Hindlimb muscle (tissue), 1 donor: ENCODE measurements at places on chromosomes 3 and 15.

- no peak for DNase-seq
Observed at GRCh38 chr3:142269767-142270166, 44.4 kb upstream of the GK5 start.

- no peak for DNase-seq
Observed at GRCh38 chr15:29403772-29404171, 134.2 kb upstream of the NSMCE3 start.

DNA sequence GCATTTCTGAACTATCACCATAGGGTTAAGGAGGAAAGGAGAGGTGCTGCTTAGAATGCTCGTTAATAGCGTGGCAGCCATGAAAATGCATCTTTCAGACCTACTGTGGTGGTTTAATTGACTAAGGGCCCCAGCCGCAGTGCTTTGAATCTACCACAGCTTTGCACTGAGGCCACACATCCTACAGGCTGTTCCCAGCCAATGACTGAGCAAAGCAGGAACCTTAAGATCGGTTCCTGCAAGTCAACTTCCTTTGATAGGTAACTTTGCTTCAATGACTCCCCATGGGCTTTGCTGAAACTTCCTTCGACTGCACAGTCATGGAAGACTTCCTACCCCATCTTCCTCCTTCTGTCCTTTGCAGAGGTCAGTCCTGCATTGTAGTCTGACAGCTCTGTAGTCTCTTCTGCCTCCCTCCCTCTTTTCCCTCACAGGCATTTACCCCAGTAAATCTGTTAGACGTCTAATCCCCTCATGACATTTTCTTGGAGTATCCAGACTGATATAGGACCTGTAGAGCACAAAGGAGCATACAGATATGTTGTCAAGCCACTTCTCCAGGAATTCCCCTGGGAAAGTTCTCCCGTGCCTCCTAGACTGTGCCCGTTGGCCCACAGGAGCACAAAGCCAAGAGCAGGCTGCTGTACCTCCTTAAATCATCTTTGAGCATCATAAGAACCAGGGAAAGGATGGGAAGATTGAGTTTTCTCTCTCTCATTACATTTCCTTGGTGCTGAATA lies 2.6 kb upstream of the BCL2A1 start:
- no peak for DNase-seq

DNA sequence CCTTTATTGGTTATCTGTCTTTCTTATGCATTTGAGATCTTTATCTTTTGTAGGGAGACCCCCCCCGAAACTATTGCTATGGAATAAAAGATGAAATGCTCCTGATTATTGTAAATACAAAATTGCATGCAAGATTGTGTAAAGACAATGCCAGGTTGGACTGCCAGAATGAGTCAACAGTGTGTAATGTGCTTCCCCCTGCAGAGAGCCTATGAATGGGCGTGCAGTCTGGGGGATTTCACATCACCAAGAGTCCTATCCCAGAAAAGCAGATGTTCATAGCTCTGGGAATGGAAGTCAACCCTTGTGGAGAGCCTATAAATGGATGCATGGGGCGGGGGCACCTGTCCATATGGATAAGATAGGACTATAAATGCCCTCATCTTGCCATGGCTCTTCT lies 584.3 kb downstream of the NSUN3 start:
- no peak for DNase-seq

DNA sequence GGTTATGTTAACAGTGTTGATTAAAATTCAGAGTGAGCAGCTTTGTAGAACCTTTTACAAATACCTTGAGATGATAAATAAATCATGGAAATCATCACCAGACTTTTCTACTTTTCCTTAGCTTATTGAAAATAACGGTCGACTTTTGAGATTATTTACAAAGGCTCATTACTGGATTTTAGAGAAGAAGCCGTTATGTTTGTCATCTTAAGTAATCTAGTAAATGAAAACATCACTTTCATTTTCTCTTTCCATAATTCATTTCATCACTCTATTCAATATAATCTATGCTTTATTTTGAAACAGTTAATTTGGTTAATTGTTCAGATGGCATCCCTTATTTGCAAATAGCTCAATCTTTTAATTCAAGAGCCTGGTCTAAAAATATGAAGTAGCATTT lies 3.6 kb downstream of the PLCL2 start:
- DNase-seq, result no peak

DNA sequence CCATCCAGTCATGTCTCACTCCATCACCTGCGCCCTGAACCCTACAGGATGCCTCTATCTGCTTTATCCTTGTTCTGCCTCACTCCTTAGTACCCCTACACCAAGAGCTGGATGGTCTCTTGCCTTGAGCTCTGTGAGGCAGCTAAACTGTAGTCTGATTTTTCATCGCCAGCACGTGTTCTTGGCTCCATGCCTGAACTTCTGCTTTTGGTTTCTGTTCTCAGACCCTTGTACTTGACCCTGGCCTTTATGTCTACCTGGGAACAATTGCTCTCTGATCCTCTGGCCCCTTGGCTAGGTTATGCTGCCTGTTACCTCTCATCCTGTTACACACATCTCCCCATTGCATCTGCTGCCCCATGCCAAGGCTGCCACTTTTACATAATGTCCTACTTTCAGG lies 318.0 kb upstream of the LMCD1 start:
- DNase-seq, result no peak

GRCh38 chr3:105982207-105982606 lies 113.4 kb upstream of the CBLB start:
- no peak for DNase-seq

DNA sequence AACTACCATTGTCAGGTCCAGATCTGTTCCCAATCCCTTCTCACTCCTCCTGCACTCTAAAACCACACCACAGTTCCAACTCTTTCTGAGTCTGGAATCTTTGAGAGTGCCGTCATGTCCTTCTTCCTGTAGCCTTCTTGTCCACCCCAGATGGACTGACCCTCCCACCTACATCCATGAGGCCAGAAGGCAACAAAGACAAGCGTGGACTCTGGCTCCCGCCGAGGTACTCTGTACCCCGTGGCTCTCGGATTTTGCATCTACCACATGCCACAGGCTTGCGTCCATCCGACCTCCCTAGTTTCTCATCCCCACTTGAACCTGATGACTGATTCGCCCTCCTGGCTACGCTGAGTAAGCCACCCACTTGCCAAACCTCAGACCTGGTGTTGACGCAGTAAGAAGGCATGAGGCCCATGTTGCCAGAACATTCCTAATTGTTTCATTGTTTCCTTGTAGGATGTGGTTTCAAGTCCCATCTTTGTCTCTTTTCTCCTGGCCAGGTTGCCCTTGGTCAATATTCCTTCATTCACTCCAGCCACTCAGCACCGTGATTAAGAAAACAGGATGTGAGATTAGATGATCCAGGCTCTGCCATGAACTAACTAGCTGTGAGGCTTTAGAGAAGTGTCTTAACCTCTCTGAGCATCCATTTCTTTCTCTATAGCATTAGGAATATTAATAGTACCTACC lies 1.1 kb upstream of the ZBTB38 start:
- DNase-seq, result no peak

DNA sequence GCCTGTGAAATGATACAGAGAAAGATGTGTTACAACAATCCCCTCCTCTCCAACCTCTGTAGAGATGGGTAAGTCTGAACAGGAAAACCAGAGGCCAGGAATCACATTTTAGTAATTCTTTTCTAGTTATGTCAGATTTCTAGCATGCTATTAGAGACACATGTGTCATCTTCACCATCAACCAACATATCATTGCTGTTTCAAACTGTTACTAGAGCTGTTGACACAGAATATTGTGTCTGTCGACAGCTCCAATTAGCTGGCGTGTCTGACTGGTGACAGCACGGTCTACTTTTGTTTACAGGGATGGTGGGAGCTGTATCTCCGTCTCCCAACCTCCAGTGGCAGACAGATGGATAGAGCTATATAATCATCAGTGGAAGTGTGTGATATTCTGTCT lies 393.2 kb downstream of the SOX2 start:
- no peak for DNase-seq

DNA sequence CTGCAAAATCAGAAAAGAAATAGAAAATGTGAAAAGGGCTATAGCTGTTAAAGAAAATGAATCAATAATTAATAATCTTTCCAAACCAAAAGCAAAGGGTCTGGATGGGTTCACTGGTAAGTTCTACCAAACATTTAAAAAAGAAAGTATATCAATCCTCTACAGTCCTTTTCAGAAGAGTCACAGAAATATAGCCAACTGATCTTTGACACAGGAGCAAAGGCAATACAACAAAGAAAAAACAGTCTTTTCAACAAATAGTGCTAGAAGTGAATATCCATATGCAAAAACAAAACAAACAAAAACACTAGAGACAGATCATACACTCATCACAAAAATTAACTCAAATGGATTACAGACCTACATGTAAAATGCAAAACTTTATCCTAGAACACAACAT lies 32.6 kb downstream of the RFX7 start:
- DNase-seq, result no peak

GRCh38 chr15:75929799-75930565 lies 26.3 kb downstream of the FBXO22 start:
- no peak for DNase-seq

DNA sequence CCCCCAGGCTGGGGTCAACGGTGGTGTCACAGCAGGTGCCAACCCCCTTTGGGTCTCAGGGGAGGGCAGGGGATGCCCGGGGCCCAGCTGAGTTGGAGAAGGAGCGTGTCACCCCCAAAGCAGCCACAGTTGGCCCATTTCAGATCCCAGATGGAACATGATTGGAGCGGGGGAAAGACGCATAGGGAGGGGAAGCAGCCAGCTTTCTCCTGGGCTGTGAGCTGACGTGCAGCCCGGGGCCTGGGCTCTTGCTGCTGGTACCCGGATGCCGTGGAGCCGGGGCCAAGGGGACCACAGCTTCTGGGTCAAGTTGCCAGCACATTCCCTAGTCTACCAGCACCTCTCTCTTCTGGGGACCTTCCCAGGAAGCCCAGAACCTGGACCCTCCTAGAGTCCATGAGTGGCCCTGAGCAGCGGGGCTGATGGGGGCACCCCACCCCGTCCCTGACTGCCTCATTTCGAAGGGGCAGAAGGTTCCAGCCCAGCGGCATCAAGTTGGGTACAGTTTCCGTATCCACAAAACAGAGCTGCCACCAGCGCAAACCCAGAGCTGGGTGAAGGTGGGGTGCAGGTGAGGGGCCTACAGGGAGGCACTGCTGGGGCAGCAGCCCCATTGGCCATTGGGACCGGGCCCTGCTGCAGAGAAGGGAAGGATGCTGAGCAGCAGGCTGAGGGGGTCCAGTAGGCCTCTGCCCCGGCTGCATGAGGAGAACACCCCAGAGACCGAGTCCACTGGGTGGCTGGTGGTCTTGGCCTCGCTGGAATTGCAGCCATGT lies 148.8 kb downstream of the NSMCE3 start:
- no peak for DNase-seq

- DNase-seq, result peak; percentile 66
Observed at GRCh38 chr15:85831415-85832113, 36.8 kb upstream of the KLHL25 start.

- DNase-seq, result no peak
Observed at GRCh38 chr15:85964471-85964870, 115.2 kb upstream of the AGBL1 start.

GRCh38 chr15:70033529-70034140 lies 64.1 kb downstream of the TLE3 start:
- no peak for DNase-seq

GRCh38 chr3:28345690-28346089 lies 2.8 kb upstream of the ZCWPW2 start:
- no peak for DNase-seq

DNA sequence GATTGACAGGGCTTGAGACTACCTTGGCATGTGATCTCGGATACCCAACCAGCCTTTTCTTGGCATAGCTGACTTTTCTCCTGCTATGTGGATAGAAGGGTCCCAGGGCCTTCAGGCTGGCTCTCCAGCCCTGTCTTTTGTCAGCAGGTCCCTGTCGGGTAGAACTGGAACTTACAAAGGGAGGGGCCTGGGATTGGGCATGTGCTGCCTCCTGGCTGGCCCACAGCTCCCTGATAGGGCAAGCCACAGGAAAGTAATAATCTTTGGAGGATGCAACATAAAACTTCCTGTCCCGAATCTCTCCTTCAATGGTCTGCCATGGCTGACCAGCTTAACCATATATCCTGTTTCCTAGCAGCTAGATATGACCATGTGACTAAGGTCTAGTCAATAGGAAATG lies 89.1 kb downstream of the ABHD5 start:
- DNase-seq, result no peak

GRCh38 chr3:36065321-36065720 lies 315.0 kb upstream of the STAC start:
- no peak for DNase-seq

DNA sequence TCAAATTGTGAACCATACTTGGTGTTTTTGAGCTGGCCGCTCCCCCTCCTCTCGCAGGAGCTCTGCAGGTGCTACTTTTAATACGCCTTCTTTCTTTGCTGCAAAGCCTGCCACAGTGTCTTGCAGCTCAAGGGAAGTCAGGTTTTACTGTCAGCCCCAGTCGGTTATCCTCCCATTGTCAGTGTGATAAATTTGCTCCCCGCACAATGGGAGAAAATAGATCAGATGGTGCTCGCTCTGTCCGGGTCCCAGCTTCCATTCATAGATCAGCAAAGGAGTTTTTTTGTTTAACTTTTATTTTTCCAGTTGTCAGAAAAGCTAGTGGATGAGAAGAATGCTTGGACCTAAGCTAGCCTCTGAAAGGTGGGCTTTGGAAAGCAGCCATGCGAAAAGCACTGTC lies 207.7 kb downstream of the RYR3 start:
- DNase-seq, result no peak

- no peak for DNase-seq
Observed at GRCh38 chr3:72776-73175, 123.8 kb upstream of the CHL1 start.

GRCh38 chr15:98174286-98174685 lies 213.8 kb downstream of the ARRDC4 start:
- DNase-seq, result no peak
